ENCODE measurements at places on chromosomes 3 and 15. TPM values are rescaled to one million over a fixed set of nuclear protein-coding genes. Genes with fewer than 3 reads are reported as not detected.

DNA sequence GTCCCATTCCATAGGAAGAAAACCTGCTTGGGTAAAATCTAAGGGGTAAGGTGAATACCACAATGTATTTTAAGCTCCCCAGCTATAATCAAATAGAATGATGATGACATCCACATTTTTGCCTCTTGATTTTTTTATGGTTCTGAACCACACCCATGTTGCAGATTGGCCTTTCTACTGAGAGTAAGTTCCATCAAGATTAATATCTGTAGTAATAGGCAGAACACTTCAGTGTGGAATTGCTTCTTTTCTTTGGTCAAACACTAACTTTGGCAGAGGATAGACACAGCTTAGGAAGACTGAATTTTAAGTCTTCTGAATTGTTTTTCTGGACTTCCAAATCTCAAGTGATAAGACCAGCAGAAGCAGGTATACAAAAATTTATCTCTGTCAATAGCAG lies 27.0 kb downstream of the PLS1 start:
- no peak for DNase-seq

Gene RHOV
- total RNA-seq = 78.5 TPM

Gene KLHDC8B
- 57.2 TPM for total RNA-seq

Gene FBXW12
- total RNA-seq = not detected

Gene VGLL3
- 12.7 TPM for total RNA-seq

DNA sequence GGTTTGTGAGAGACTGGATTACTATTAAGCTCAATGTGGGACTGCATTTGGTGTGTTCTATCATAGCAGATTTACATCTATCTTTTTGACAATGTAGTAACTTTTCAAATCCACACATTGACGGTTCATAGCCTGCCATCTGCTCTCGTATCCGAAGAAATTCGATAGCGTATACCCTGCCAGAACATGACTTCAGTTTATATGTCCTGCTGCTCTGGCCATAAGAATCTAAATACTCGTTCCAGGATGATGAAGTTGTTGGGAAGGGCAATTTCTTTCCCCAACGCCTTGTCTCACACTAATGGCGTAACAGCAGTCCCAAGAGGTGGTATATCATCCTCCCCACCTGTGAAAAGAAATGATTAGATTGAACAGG lies 180.0 kb downstream of the LSAMP start:
- DNase-seq = no peak

DNA sequence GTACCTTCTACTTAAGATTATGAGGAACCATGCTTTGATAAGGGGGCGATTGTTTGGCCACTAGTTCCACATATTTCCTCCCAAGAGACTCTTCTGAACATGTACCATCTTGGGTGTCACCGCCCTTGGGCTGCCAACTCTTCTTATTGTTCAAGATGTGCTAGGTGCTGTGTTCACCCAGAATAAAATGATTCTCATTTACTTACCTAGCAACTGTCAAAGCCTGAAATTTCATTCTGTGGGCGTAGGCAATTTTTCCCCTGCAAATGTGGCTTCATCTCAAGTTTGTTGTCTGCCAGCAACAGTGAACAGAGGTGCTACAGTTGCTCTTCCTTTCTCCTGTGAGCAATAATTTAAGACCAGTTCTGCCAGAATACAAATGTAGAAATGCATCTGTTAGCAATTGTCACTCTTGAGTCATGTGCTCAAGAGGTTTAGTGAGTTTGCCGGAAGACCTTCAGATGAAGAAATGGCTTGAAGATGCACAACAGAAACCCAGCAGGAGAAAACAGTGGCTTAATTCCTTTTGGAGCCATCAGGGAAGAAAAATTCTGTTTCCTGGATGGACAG lies 41.3 kb upstream of the RARB start:
- DNase-seq = no peak

DNA sequence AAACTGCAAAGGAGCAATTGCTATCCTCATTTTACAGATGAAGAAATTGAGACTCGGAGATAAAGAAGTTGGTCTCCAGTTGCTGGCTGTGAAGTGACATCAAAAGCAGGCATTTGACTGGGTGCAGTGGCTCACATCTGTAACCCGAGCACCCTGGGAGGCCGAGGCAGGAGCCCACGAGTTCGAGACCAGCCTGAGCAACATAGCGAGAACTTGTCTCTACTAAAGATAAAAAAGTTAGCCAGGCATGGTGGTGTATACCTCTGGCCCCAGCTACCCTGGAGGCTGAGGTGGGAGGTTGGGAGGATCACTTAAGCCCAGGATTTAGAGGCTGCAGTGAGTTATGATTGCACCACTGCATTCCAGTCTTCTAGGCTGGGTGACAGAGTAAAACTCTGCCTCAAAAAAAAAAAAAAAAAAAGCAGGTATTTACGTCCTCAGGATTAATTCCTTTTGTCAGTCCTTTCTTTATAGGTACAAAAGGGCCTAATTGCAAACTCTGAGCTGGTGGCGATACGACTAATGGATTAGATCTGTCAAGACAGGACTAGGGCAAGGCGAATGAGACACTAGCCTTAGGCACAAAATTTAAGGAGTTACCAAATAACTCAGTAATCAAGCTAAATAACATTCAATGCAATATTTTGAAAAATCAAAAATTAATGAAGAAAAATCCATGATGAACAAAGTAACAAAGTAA lies 5.9 kb upstream of the DNASE1L3 start:
- no peak for DNase-seq

DNA sequence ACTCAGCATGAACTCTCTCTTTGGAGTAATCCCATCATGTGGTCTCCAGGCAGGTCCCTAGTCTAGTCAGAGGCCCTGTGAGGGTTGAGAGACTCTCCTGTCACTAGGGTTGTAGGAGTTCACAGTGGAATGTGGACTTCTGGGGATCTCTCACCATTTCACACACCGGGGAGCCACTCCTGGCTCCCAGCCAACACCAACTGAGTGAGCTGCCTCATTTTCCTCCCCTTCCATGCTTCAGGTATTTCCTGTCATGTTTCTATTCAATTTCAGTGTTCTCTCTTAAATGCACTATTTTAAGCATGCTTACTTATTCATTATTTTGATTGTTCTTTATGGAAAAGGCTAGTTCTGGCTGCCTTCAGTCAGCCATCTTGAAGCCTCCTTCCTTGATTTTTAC lies 467.5 kb upstream of the ARL6 start:
- no peak for DNase-seq

Gene PLA2G4E
- 50.0 TPM for total RNA-seq

- no peak for DNase-seq
Measured at GRCh38 chr3:138725116-138725515, 109.6 kb downstream of the PIK3CB start.

- DNase-seq = no peak
Measured at GRCh38 chr3:45417930-45418847, 29.8 kb downstream of the LARS2 start.

GRCh38 chr3:130748981-130749380 lies 2.4 kb upstream of the PIK3R4 start:
- no peak for DNase-seq

DNA sequence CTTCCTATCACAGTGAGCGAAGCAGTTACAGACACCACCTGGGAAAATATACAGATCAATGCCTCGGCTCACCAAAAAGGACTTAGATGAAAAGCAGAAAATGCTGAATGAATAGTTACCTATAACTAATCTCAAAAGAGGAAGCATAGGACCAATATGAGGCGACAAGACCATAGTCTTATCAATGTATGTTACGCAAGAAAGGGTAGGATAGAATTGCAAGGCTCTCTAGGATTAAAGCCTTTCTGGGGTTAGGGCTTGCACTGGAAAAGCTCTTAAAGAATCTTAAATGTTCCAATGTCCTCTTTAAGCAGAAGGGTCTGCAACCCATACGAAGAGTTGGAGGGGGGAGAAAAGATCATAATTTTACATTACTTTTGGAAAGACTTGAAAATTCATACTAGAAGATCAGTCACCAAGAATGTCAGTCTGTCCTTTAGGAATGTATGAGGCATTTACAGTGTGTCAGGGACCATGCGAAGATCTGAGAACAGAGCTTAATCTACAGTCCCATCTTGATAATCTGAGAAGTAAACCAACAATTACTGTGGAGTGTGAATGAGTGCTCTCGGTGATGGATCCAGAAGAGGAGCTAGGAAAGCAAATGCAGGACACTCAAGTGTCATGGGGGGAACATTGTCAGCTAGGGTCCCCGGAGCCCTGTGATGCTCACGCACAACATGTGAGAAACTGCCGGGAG lies 185.9 kb downstream of the GREM1 start:
- DNase-seq = no peak

DNA sequence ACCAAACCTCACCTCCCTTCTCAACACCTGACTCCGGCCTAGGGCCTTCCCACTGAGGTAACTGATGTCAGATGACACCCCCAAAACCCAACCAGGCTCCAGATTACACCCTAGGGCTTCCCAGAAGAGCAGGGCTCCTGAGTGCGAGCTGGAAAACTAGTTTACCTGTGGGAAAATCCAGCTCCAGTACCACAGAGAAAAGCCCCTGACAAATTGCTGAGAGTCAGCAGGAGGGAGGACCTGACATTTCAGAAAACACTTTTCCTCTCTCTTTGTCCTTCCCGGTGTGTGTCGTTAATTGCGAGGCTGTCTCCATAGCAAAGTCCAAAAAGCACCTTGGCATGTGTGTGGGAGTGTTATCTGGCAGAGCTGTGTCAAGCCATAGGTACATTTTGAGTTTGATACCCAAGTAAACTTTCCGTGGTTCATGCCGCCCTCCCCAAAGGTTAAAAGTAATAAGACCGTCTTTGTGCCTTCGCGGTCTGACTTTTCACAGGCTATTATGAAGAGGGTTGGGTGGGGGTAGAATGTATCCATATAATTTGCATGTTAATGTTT lies 79.8 kb upstream of the FNDC3B start:
- no peak for DNase-seq

All from lower leg skin (tissue), 4 donors.